Testis (tissue), 5 donors: ENCODE measurements at places on chromosomes 4 and X. TPM values are rescaled to one million over a fixed set of nuclear protein-coding genes. Genes with fewer than 3 reads are reported as not detected.

UGT2B11 gene
- not detected for total RNA-seq

IL3RA gene
- total RNA-seq = 5.5 TPM

RTL3 gene
- not detected for total RNA-seq

TMEM150C gene
- 11.4 TPM for total RNA-seq

TCEAL4 gene
- 132 TPM for total RNA-seq

CPLX1 gene
- total RNA-seq = 5.5 TPM

CSAG1 gene
- total RNA-seq = not detected

NCAPG gene
- total RNA-seq = 7.6 TPM

SGMS2 gene
- 22.2 TPM for total RNA-seq

ETDB gene
- 2.0 TPM for total RNA-seq

ARX gene
- total RNA-seq = 13.4 TPM

DNA sequence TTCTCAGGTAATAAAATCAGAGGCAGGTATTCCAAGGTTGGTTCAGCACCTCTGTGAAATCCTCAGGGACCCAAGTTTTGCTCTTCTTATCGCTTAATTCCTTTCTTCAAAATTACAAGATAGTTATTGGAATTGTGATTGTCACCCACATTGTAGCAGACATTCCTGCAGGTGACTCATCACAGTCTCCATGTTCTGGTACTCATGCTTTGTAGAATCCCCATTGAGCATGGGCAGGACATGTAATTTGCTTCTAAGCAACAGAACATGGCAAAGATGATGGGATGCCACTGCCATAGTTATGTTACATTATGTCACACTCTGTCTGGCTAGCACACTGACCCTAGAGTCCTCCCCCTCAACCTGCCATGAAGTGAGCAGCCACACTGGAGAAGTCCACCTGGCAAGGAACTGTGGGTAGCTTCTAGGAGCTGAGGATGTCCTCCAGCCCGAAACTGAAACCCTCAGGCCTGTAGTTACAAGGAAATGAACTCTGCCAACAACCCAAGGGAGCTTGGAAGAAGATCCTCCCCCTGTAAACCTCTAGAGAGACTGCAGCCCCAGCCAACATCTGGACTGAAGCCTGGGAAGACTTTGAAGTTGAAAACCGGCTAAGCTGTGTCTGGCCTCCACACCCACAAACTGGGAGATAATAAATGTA is 58.3 kb upstream of the GUCY1A1 start:
- no peak for DNase-seq
- H3K27ac ChIP-seq = no peak overlapping the region
- no peak overlapping the region for H3K4me3 ChIP-seq
- H3K36me3 ChIP-seq = no peaks in the 10 kb centered on the region

GRCh38 chrX:47500554-47500953 is 17.5 kb upstream of the ZNF41 start:
- no peak overlapping the region for H3K27ac ChIP-seq
- DNase-seq = no peak
- H3K4me3 ChIP-seq = no peak overlapping the region
- no peaks in the 10 kb centered on the region for H3K36me3 ChIP-seq
- H3K27me3 ChIP-seq = no peaks in the 10 kb centered on the region

- DNase-seq = no peak
- no peak overlapping the region for H3K27ac ChIP-seq
- no peaks in the 10 kb centered on the region for H3K4me1 ChIP-seq
Observed at GRCh38 chr4:54120518-54120917, 20.6 kb downstream of the GSX2 start.

DNA sequence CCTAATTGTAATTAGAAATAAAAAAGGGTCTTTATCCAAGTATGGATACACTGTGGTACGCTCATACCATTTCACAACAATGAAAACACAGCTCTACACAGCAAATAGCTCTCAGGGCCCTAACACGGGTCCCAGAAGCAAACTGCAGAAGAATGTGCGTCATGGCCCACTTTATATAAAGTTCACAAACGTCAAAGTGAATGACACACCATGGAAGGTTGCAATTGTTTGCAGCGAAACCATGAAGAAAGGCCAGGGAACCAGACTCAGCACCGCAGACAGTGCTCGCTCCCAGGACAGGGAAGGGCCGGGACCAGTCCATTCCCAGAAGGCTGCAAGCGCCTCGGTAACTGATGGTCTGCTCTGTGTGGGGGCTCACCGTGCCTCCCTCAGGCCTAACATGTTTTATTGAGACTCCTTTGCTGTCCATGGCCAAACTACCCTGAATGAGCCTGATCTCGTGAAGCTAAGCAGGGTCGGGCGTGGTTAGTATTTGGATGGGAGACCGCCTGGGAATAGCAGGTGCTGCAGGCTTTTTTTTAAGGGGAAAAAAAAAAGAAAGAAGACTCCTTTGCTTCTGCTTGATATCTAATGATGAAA is 47.8 kb downstream of the ACOX3 start:
- no peak overlapping the region for H3K4me3 ChIP-seq
- H3K36me3 ChIP-seq = no peaks in the 10 kb centered on the region
- H3K4me1 ChIP-seq = peaks cover 7% of the 10 kb centered on the region
- DNase-seq = no peak
- no peaks in the 10 kb centered on the region for H3K27me3 ChIP-seq

- H3K4me1 ChIP-seq = no peaks in the 10 kb centered on the region
- H3K27ac ChIP-seq = no peak overlapping the region
- no peaks in the 10 kb centered on the region for H3K36me3 ChIP-seq
- no peaks in the 10 kb centered on the region for H3K27me3 ChIP-seq
- no peak for DNase-seq
Observed at GRCh38 chrX:1587161-1587560, 4.2 kb upstream of the AKAP17A start.

DNA sequence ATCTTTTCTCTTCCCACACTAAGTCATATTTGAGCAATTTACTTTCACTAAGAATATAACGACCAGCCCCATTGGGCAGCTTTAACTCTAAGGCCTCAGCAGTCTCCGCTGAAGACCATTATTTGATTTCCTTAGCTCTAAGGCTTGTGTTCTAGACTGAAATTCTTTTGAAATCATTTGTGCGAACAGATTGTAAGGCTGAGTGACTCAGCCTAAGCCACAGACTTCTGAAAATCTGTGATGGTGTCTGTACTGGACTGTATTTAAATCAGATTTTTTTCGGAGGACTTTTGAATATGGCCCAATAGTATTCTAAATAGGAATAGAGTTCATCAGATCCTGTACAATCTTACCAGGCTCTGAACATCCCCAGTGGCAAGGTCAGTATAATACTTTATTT is 150.3 kb upstream of the TECRL start:
- no peak for DNase-seq
- no peaks in the 10 kb centered on the region for H3K36me3 ChIP-seq
- no peaks in the 10 kb centered on the region for H3K4me1 ChIP-seq
- no peaks in the 10 kb centered on the region for H3K27me3 ChIP-seq
- H3K4me3 ChIP-seq = no peak overlapping the region

GRCh38 chr4:171035909-171036308 is 777.3 kb upstream of the GALNTL6 start:
- H3K4me3 ChIP-seq = no peak overlapping the region
- no peak for DNase-seq
- H3K36me3 ChIP-seq = no peaks in the 10 kb centered on the region

- H3K36me3 ChIP-seq = no peaks in the 10 kb centered on the region
- no peak for DNase-seq
- H3K27me3 ChIP-seq = no peaks in the 10 kb centered on the region
- H3K4me1 ChIP-seq = no peaks in the 10 kb centered on the region
- H3K27ac ChIP-seq = no peak overlapping the region
Observed at GRCh38 chr4:173243917-173244658, 75.5 kb downstream of the GALNT7 start.

DNA sequence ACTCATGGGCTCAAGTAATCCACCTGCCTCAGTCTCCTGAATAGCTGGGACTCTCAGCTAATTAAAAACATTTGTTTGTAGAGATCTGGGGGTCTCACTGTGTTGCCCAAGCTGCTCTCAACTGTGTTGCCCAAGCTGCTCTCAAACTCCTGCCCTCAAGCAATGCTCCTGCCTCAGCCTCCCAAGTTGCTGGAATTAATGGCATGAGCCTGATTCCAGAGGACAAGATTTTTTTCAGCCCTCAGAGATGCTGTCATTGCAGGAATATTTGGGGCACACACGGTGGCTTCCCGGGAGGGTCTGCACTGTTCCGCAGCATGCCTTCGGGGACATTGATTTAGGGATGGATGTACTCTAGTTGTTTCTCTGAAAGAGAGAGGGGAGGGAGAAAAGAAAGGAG is 49.7 kb downstream of the STK32B start:
- H3K4me3 ChIP-seq = no peak overlapping the region
- H3K27me3 ChIP-seq = no peaks in the 10 kb centered on the region
- H3K4me1 ChIP-seq = no peaks in the 10 kb centered on the region

GRCh38 chr4:104938624-104939023 is 208.1 kb upstream of the TET2 start:
- H3K27me3 ChIP-seq = no peaks in the 10 kb centered on the region
- DNase-seq = no peak
- H3K4me3 ChIP-seq = no peak overlapping the region
- H3K36me3 ChIP-seq = no peaks in the 10 kb centered on the region

- H3K27ac ChIP-seq = no peak overlapping the region
- H3K4me3 ChIP-seq = no peak overlapping the region
- no peaks in the 10 kb centered on the region for H3K4me1 ChIP-seq
- H3K27me3 ChIP-seq = no peaks in the 10 kb centered on the region
- H3K36me3 ChIP-seq = no peaks in the 10 kb centered on the region
Observed at GRCh38 chrX:116239944-116240840, 69.6 kb downstream of the AGTR2 start.

- DNase-seq = no peak
- H3K4me3 ChIP-seq = no peak overlapping the region
- no peaks in the 10 kb centered on the region for H3K36me3 ChIP-seq
- H3K27ac ChIP-seq = no peak overlapping the region
Observed at GRCh38 chr4:138576684-138577083, 334.5 kb upstream of the SLC7A11 start.

- H3K4me3 ChIP-seq = no peak overlapping the region
- DNase-seq = peak; percentile 71
- no peaks in the 10 kb centered on the region for H3K4me1 ChIP-seq
- H3K36me3 ChIP-seq = no peaks in the 10 kb centered on the region
- H3K27me3 ChIP-seq = no peaks in the 10 kb centered on the region
Observed at GRCh38 chrX:13666836-13667235, 13.9 kb downstream of the TCEANC start.

- H3K36me3 ChIP-seq = no peaks in the 10 kb centered on the region
- H3K27me3 ChIP-seq = no peaks in the 10 kb centered on the region
- H3K4me3 ChIP-seq = no peak overlapping the region
- no peaks in the 10 kb centered on the region for H3K4me1 ChIP-seq
Observed at GRCh38 chr4:86741846-86742245, 107.3 kb downstream of the SLC10A6 start.

DNA sequence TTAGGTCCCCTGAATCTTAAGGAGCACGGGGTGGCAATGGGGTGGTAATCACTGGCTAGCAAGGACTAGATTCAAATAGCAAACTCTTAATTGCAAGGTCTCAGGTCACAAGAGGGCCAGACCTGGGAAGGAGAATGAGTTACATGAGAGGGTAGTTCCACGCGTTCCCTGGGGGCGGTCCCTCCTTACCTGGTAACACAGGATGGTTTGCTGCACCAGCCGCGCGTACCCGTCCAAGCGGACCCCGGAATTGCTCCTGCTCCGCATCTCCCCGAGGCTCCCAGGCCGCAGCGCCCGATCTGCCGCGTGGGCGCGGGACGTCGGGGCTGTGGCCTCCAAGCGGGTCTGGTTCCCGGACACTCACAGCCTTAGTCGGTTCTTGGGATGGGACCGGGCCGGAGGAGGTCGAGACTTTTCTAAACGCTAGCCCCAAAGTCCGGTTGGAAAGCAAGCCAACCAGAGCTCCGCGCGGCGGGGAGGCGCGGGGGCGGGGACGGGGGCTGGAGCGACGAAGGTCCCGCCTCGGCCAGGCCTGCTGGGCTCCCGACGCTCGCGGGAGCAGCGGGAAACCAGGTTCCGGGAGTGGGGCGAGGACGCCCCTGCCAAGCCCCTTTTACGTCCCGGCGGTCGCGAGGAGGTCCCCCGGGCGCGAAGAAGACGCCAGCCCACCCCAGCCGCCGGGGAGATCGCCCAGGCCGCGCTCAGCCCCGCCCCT is at the start of gene PHKA2:
PHKA2 (minus strand) TSS at position 449 of the 715 bp plus-strand sequence; CDS start at position 267, 182 bp downstream.
- no peaks in the 10 kb centered on the region for H3K27me3 ChIP-seq
- no peaks in the 10 kb centered on the region for H3K4me1 ChIP-seq
- no peaks in the 10 kb centered on the region for H3K36me3 ChIP-seq
- peak within 1 kb of the TSS; percentile 76 for H3K4me3 ChIP-seq

GRCh38 chrX:54992911-54993622 is 921 bp downstream of the PFKFB1 start:
- DNase-seq = no peak
- H3K4me1 ChIP-seq = no peaks in the 10 kb centered on the region
- H3K27me3 ChIP-seq = no peaks in the 10 kb centered on the region

DNA sequence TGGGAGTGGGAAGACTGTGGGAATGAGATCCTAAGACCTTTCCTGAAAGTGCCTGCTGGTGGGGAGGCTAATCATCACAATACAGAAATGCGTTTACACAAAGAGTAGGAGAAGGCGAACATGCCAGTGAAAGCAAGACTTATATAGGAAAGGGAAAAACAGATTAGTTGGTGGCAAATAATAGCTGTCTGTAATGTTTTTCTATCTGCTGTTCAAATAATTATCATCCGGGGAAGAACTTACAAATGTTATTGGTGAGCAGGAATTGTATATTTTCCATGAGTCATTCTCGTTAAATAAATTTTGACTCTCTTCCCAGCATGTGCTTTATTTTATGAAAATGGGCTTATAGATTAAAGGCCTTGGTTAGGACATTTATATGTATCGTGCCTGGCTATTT is 196.5 kb downstream of the ARHGAP10 start:
- no peak overlapping the region for H3K27ac ChIP-seq
- no peak for DNase-seq
- H3K4me3 ChIP-seq = no peak overlapping the region
- no peaks in the 10 kb centered on the region for H3K27me3 ChIP-seq
- H3K36me3 ChIP-seq = no peaks in the 10 kb centered on the region
